Activated CD4-positive, alpha-beta T cell treated with anti-CD3 and anti-CD28 coated beads for 24 hours (primary cell): ENCODE measurements at places on chromosomes 5 and 9.

DNA sequence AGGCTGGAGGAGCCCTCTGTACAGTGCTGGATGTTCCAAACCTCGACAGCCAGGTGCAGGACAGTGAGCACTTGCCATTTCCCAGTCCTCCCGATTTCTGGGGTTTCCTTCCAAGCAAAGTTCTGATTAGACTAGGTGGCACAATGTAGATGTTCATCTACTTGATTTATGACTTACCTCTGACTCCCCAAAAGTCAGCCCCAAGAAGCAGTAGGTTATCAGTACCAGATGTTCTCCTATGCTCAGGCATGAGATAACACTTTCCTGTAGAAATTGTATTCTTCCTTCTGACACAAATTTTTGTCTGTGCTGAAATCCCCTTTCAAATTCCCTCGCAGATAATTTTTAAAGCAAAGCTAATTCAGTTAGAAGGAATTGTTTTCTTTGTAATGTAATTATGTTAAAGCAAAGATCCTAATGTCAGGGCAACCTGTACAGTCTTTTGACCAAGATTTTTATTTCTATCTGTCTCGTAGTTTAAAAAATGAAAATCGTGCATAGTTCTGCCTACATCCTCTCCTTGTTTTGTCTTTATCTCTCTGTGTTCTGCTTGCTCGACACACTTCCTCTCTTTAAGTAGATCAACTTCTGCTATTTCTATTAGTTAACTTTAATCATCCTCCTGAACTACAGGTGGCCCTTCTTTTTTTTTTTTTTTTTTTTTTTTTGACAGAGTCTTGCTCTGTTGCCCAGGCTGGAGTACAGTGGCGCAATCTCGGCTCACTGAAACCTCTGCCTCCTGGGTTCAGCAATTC, 102.4 kb upstream of the PJA2 start:
- DNase-seq, result no peak

GRCh38 chr5:80124121-80124918, 89.2 kb downstream of the THBS4 start:
- no peak for DNase-seq

DNA sequence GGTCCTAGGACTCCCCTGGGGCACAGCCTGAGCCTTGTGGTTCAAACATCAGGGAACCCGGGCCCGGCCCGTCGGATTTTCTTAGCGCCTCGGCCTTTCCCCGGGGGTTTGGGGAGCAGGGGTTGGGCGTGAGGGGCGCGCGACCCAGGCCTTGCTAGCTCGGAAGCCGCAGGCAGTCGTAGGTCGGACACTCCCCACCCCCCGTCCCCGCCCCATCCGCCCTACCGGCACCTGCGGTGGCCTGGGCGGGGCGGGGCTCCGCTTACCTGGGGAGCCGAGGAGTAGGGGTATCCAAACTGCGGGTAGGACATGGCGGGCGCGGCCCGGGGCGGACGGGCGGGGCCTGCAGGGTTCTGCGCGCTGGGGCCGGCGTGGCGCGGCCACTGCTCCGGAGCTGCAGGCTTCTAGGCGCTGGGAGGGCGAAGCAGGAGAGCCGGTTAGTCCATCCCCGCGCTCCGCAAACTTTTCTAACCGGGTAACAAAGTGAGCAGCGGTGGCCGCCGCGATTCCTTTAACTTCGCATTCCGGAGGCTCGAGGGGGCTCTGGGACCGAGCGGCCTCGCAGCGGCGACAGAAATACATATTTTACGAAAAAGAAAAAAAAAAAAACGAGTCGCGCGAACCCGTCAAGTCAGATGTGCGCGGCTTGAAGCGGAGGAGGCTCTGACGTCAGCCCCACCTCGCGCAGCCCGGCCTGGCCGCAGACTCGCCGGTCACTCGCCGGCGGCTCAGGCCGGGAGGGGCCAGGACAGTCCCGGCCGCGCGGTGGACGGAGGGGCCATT, at the start of gene IRX4:
TSS of gene IRX4 (minus strand) at position 589 of the 783 bp plus-strand sequence. CDS start at position 311, 278 bp downstream.
- no peak for DNase-seq

GRCh38 chr9:119951090-119951489, 581.9 kb upstream of the BRINP1 start:
- no peak for DNase-seq

DNA sequence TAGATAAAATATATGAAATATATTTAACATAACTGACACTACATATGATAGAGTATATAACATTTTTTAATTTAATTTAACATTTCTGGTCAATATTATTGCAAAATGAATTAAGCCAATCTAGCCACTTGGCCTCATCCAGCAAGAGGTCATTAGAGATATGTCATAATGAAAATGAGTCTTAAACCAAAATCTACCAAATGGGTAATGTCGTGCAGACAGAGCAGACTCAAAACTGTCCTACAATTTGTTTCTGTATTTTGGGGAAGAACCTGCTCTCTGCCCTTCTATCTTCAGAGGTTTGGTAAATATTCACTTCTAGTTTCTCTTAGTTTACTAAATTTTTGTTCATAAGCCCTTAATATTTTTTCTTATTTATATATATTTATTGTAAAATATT, 61.4 kb downstream of the ARHGEF28 start:
- no peak for DNase-seq
